Stimulated activated CD4-positive, alpha-beta T cell treated with anti-CD3 and anti-CD28 coated beads, Interleukin-1b, Interleukin-23, amount 100 ng/mL, for 24 hours (primary cell): ENCODE measurements at places on chromosomes 2 and 18.

GRCh38 chr18:25724997-25725396 is 365.4 kb downstream of the SS18 start:
- no peak for DNase-seq

DNA sequence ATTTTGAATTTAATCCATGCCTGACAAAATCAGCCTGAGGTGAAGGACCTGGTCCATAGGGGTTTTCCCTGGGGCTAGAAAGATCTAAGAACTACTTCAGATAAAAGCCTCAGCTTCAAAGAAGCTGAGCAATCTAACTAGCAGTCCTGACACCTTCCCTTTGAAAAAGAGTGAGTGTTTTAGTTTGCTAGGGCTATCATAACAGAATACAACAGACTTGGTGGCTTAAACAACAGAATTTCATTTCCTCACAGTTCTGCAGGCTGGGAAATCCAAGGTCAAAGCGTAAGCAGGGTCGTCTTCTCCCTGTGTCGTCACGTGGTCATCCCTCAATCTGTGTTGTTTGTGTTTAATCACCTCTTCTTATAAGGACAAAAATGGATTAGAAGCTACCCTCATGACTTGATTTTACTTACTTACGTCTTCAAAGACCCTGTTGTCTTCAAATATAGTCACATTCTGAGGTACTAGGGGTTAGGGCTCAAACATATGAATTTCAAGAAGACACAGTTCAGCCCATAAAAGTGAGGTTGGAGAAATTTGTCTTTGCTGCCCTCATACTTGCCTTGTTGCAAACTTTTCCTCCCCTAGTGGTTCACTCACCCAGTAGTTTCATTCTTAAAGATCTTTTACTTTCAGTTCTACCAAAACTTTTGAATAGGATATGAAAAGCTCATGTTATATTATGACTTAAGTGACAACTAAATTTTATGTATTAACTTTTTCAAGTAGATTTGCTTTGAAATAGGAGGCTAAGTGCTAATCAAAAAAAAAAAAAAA is 673.8 kb downstream of the ARHGAP15 start:
- no peak for DNase-seq

- DNase-seq, result no peak
Measured at GRCh38 chr2:152097801-152098495, 896 bp downstream of the CACNB4 start.

DNA sequence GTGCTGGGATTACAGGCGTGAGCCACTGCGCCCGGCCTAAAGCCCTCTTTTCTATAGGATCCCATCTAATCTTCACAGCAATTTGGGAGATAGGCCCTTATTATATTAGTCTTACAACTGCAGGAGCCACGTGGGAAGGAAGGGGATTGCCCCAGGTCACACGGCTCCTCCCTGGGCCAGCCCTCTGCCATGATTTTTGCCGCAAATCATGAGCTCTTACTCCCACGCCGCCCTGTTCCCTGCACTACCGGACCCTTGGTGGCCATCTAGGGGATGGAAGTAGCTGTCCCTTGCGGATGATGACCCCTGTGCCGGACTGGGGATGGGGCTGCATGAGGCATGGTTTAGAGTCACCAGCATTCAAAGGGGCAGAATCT is 28.4 kb upstream of the PTMA start:
- no peak for DNase-seq

- no peak for DNase-seq
Measured at GRCh38 chr2:47300609-47301276, 102.2 kb upstream of the MSH2 start.

DNA sequence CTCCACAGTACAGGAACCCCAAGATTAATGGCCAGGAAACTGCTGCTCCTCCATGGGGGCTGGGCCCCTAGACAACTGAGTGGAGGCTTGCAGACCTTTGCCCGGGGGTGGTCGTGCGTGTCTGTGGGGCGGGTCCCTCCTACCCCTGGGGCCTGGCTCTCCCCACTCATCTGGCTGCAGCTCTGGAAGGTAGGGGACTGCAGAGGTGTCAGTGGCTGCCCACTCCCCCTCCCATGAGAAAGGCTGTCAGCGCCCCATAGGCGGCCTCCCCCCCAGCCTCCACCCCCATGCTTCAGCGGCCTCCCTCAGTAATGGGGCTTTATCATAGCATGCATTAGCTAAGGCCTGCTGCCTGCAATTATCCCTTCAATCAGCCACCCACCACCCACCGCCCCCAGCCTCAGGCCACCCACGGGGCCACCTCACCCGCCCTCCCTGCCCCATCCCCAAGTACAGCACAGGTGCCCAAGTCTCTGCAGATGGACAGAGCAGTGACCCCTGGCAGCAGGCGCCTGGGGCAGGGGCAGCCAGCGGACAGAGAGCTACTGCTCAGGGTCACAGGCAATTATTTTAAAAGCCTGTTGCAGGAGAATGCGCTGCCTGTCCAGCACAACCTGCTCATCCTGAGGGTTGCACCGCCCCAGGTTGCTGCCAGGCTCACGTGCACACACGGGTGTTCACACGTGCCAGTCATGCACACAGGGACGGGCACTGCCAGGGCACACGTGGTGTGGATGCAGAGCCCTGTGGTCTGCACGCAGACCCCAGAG is 9.1 kb upstream of the ECEL1 start:
- no peak for DNase-seq

DNA sequence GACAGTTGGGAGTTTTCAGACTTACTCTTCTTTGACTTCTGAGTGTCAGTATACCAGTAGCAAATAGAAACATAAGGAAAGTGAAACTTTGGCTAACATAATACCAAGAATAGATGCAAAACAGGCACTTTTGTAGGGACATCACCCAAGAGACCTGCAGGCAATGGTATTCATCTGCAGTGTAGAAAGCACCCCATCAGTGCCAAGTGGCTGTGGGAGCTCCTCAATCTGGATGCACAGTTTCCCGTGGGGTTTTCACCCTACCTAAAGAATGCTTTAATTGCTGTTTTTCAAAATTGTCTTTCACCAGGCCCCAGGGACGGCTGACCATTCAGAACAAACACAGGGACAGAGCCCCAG is 96.6 kb upstream of the GPR45 start:
- DNase-seq, result no peak

GRCh38 chr18:75256376-75256775 is 45.8 kb downstream of the TSHZ1 start:
- no peak for DNase-seq

- DNase-seq, result no peak
Measured at GRCh38 chr2:175035806-175036205, 30.6 kb upstream of the CHN1 start.

- DNase-seq, result no peak
Measured at GRCh38 chr2:216555274-216555673, 56.6 kb downstream of the RPL37A start.

- no peak for DNase-seq
Measured at GRCh38 chr2:71853858-71854257, 293.8 kb downstream of the CYP26B1 start.

DNA sequence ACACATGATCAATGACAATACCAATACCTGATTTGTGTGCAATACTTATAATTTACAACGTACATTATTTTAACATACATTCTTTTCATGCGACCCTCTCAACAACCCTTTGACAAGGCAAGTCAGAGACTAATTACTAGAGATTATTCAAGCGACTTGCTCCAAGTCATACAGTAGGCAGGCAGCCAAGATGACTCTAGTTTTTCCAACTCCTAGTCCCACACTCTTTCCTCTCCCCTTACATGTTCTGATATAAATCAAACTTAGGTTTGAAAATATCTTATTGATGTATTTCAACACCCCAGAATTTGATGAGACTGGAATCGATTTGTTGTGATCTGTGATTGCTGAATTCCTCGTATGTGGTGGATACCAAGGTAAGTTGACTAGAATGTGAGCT is 8.0 kb upstream of the CYP27C1 start:
- DNase-seq, result no peak

GRCh38 chr18:75132098-75132870 is 76.7 kb downstream of the PTGR3 start:
- DNase-seq, result no peak

GRCh38 chr2:239143858-239144712 is 256.7 kb downstream of the HDAC4 start:
- no peak for DNase-seq

- DNase-seq, result no peak
Measured at GRCh38 chr2:57402096-57402495, 644.5 kb upstream of the VRK2 start.

- no peak for DNase-seq
Measured at GRCh38 chr2:23698721-23699579, 228.0 kb downstream of the ATAD2B start.

GRCh38 chr2:223884399-223884798 is 47.0 kb upstream of the AP1S3 start:
- DNase-seq, result no peak

GRCh38 chr2:232275670-232276069 is 102.9 kb upstream of the ALPP start:
- no peak for DNase-seq

- DNase-seq, result no peak
Measured at GRCh38 chr18:23835091-23835490, 145.8 kb downstream of the LAMA3 start.

- DNase-seq, result no peak
Measured at GRCh38 chr18:40431071-40431985, 1523.7 kb upstream of the PIK3C3 start.

DNA sequence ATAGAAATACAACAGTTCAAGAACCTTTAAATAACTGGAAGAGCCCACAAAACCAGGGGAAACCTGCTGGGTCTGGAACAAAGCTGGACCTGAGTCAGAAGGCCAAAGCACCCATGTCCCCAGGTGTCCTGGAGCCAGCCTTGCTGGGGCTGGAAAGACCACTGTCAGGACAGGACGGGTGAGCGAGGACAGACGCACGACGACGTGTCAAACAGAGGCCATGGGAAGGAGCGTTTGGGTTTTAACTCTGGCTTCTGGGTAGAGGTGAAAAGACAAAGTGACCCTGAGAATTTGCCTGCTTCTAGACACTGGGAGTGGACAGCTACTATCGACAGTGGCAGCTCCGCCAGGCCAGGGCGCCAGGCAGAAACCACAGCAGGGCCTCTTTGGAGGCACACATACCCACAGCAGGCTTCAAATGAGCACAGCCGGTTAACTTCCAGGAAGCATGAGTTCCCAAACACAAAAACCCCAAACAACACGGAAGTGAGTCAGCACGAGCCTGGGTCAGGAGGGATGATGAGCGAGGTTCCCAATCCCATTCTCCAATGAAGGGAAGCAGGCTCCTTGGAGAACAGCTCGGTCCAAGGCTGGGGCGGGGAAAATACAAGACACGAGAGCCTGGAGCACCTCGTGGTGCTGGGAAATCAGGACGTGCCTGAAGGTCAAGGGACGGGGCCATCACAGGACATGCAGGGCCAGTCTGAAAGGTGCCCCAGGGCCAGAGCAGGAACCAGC is 208.0 kb downstream of the TWIST2 start:
- no peak for DNase-seq

GRCh38 chr2:241302759-241303651 is 12.5 kb downstream of the HDLBP start:
- no peak for DNase-seq

GRCh38 chr2:220445429-220446105 is 818.1 kb downstream of the SLC4A3 start:
- no peak for DNase-seq

DNA sequence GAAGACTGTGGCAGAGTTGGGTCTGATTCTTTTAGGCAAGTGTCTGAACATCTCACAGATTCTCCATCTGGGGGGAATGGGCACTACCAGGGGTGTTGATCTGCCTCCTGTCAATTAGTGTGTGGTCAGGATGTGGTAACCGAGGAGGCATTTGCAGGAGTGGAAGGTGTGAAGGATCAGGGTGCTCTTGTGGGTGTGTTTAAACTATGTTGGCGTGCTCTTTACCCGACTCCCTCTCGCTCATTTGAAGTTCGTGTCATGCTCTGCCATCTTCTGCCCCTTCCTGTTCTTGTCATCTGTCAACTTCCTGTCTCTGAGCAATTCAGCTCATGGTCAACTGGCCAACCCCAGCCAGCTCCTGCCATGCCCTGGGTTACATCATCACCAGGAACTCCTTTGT is 107.9 kb downstream of the RTN4 start:
- DNase-seq, result no peak

- DNase-seq, result no peak
Measured at GRCh38 chr18:48818329-48819254, 132.2 kb downstream of the SMAD7 start.

- no peak for DNase-seq
Measured at GRCh38 chr2:160513120-160513519, 19.5 kb upstream of the RBMS1 start.

DNA sequence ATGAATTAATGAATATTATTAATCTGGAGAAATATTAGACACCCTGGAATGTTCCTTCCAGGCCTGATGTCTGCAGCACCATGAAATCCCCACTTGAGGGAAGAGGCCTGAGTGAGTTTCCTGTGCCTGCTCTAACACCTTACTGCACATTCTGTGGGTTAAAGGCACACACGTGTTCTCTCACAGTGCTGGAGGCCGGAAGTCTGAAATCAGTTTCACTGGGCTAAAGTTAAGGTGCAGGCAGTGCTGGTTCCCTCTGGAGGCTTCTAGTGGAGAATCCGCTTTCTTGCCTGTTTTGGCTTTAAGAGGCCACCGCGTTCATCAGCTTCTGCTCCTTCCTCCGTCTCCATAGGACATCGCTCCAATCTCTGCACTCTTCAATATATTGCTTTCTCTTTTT is 48.7 kb downstream of the ACKR3 start:
- no peak for DNase-seq

DNA sequence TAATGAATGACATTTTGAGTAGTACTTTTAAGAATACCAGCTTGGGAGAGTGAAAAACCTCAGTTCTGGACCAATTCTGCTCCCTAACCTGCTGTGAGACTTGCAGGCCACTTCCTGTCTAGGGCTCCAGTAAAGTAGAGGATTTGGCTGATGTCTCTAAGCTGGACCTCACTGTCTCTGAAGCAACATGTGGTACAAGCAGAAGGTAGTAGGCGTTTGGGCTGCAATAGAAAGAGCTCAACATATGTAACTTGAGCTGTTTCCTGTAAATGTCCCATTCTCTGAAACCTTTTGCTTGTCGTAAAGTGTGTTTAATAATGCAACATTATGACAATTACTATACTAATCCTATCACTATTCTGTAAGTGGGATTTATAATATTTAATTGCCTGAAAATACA is 213.1 kb downstream of the MYO3B start:
- DNase-seq, result no peak

- no peak for DNase-seq
Measured at GRCh38 chr18:22424565-22424963, 6.8 kb upstream of the CTAGE1 start.
